Erythroblast (primary cell): ENCODE measurements at places on chromosomes 3 and 15.

GRCh38 chr3:43461345-43461744, 160.5 kb downstream of the ANO10 start:
- DNase-seq, result no peak

GRCh38 chr15:64149893-64150578, 1.5 kb upstream of the SNX22 start:
- DNase-seq, result peak; percentile 64

DNA sequence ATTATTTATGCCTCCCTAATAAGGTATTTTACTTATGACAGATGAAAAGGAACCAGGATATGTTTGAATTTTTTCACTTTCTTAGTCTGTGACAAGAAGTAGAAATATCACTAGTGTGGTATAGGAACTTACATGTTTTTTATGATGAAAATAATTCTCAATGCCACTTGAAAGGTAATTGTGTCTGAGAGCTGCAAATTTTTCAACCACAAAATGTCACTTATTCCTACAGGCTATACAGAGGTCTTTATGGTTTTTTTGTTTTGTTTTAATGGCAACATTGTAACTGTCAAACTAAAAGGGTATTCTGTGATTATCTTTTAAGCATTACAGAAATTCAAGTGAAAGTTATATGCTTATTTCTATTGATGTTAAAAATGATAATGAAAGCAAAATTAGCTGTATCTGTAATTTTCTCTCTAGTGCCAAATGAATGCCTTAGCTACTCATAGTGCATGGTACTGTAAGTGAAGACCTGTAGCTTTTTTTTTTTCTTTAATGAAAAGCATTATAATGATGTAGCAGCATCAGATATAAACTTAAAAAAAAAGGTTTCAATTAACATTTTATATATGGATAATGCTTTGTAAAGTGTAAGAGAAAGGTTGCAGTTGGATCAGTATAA, 14.7 kb downstream of the FEM1B start:
- no peak for DNase-seq

DNA sequence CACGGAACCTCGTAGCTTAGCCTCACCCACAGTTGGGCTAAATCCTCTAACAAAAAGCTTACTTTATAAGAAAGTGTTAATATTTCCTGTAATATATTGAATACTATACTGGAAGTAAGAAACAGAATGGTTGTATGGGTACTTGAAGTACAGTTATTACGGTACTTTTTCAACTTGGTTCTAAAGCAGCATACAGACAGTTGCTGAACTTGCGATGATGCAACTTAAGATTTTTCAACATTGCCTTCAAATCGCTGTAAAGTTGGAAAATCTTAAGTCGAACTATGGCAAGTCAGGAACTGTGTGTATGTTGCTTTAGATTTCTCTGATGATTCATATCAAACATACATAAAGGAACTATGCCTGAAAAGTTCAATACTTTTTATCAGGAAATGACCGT, 204.4 kb upstream of the C2CD4B start:
- no peak for DNase-seq

DNA sequence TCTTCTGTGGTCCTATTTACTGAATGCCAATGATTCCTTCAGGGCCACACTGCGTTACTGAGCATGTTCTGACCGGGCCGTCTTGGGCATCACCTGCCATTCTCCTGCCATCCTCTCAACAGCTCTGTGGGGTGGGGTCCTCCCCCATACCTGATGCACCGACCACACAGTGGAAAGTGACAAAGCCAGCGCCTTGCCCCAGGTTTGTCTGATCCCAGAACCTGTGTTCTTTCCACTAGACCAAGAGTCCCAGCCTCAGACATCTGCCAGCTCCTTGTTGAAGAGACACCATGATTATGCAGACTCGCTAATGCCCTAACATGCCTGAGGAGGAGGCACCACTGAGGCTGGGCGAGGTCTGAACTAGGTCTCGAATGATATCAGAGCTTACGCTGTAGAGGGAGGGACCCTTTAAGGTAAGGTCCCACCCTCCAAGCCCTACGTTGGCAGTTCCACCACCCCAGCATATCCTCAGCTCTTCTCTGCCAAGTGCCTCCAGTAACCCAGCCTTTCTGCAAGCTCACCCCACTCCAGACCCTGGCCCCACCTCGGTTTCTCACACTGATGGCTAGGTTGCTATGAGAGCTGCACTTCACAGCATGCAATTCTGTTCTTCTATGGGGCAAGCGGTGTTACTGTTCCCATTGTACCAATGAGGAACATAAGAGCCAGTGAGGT, 29.8 kb upstream of the PLXNA1 start:
- DNase-seq, result no peak

GRCh38 chr3:88626456-88627120, 476.8 kb downstream of the C3orf38 start:
- no peak for DNase-seq

DNA sequence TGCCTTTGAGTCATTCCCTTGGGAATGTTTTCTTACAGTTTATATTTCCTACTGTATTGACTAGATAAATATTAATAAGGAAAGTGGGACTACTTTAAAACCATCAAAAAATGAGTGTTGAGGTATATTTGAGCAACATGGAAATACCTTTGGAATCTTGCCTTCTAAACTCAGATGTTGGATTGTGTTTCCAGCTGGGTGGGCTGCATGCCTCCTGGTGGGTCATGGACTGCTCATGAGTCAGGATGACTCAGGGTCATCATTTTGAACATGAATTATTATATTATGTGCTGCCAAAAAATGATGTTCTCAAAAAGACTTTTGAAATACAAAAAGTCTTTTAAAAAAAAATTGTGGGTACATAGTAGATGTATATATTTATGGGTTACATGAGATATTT, 41.1 kb upstream of the APH1B start:
- peak; percentile 9 for DNase-seq
